T-cell (primary cell): ENCODE measurements at places on chromosomes 1 and 21.

DNA sequence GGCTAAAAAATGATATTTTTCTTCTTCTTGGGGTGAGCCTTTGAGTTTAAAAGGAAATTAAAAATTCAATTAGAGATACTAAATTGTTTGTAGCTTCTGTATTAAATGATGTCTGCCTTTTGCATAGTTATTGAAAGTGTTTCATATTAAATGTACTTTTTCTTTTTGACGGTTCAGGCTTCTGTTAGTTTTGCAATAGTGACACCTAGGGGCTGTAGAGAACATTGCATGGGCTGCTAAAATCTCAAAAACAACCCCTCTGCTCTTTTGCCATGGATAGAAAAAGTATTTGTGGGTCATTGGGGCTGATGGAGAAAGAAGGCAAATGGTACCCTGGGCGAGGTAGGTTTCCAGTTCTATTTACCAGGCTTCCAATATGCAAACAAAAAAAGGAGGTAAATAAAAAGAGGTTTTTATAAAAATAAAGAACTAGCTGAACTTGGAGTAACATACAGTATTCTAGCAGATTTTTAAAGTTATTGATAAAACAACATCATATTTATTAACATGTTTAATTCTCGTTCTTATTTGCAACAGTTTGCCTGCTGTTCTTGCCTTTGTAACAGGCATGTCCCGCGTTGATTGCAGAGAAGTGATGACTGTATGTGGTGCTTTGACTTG lies 115.4 kb upstream of the HOOK1 start:
- peak; percentile 12 for DNase-seq

- no peak for DNase-seq
Observed at GRCh38 chr1:219120624-219121544, 52.8 kb upstream of the LYPLAL1 start.

- DNase-seq: no peak
Observed at GRCh38 chr1:154772606-154773506, 97.2 kb downstream of the KCNN3 start.

GRCh38 chr1:164712131-164713036 lies 153.4 kb downstream of the PBX1 start:
- DNase-seq: no peak

- no peak for DNase-seq
Observed at GRCh38 chr1:47577303-47578025, 139.6 kb downstream of the FOXD2 start.

DNA sequence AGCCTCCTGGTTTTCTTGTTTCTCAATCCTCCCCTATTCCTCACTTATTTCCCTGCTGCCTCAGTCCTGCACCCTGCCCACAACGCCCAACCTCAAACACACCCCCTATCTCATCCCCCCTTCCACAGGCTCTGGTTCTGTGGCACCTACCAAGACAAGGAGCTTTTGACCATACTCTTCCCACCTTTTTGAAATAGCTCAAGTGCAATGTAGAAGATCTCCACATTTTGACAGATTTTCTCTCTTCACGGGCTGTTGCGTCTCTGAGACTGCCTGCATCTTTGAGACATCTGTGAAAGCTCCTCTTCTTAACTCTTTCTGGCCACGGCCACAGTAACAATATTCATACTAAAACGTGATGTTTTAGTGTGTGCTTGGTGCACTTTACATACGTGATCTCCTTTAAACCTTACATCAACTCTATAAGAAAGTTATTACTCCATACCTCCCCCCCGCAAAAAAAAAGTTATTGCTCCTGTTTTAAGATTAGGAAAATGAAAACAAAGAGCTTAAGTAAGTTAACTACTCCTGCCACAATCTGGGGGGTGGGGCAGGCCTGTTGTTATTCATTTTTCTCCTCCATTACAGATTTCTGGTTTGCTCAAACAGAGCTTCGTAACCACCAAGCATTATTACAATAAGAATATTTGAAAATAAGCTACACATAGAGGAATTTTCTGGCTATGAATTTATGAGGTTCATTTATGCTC lies 1.8 kb upstream of the SERBP1 start:
- DNase-seq: no peak

- peak; percentile 41 for DNase-seq
Observed at GRCh38 chr1:156104065-156104810, 10.3 kb upstream of the LMNA start.

DNA sequence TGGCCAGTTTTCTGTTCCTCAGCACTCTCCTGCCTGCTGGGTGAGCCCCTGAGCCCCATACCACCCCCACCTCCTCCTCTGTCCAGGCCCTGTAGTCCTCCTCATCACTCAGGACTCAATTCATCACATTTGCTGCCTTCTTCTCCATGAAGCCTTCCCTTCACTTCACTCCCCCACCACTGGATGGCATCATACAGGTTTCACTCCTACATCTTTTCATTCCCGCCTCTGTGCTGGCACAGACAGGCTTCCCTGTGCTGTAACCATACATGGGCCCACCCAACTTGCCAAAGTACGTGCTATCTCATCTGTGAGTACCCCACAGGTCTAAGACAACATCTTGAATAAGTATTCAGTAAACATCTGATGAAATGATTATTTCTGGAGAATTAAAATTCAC lies 56.9 kb downstream of the SLC45A1 start:
- DNase-seq: no peak

- no peak for DNase-seq
Observed at GRCh38 chr1:39701049-39701439, 9.8 kb upstream of the HPCAL4 start.

DNA sequence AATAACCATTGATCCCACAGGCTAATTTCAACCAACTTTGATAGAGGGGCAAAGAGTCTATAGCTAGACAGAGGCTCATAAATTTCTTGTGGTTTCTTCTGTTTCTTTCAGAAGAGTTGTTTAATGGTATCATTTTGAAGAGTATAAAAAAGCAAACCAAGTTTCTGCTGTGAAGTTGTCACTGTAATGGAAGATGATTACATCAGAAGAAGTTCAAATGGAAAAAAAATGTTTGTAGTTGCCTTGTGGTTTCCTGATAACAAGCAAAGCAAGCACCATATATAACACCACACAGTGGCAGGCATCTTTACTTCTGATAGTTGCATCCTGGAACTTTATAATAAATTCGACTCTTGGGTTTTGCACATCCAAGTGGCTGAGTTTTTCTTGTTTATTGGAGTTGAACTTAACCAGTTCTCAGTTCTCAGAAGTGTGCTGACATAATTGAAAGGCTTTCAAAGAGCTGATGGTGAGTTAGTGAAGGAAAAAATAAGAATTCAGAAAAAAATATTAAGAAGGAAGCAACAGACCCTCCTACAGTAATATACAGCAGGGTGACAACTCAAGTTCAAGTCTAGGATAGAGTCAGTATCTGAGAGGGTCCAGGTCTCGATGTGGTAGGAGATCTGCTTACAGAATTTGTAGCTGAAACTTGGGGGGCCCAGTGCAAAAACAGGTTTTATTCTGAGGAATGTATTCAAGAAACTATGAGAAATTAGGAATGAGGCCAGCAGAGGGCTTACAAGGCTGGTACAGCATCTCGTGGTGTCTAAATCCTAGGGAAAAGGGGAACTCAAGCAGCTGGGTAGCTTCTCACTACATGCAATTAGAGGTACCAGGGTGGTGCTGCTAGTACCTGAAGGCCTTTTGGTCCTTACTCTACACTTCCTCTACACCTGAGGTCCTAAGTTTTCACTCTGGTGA lies 123.5 kb downstream of the CRB1 start:
- no peak for DNase-seq

- DNase-seq: no peak
Observed at GRCh38 chr1:117544509-117545109, 61.2 kb upstream of the TENT5C start.

DNA sequence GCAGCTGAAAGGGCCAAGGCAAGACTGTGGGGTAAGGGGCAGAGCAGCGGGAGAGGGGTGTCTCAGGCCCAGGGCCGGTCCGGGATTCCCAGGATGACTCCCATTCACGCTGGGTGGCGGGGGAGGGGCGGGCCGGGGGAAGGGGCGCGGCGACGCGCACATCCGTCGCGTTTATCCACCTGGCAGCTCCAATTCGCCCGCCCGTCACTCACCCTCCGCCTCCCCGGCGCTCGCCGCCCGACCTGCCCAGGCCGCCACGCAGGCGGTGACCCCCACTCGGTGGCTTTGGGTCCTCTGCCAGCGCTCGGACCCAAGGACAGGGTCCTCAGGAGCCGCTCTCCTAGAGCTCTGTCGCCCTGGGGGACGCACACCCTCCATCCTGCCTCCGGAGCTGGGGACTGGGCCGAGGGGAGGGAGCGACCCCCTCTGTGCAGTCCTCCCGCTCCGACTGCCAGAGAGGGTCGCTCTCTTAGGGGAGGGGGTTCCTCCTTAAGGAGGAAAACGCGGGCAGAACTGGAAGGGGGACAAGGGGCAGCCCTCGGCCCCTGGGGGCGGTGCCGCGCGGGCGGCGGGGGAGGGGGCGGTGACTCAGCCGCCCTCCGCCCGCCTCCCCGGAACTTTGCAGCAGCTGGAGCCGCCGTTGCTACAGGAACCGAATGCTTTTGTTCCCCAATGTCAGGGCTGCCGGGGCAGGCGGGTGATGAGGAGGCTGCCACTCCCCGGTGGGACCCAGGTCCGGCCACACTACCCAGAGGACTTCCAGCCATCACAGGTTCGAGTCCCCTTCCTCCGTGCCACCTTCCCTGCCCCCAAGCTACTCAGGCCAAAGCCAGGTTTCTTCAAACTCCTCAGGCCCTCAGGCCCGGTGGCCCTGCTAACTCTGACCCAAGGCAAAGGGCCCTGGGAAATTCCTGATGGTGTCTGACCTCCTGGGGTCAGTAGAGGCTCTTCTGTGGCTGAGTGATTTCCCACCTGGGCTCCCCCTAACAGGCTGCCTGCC lies 3.4 kb downstream of the ADGRB2 start:
- peak; percentile 64 for DNase-seq

DNA sequence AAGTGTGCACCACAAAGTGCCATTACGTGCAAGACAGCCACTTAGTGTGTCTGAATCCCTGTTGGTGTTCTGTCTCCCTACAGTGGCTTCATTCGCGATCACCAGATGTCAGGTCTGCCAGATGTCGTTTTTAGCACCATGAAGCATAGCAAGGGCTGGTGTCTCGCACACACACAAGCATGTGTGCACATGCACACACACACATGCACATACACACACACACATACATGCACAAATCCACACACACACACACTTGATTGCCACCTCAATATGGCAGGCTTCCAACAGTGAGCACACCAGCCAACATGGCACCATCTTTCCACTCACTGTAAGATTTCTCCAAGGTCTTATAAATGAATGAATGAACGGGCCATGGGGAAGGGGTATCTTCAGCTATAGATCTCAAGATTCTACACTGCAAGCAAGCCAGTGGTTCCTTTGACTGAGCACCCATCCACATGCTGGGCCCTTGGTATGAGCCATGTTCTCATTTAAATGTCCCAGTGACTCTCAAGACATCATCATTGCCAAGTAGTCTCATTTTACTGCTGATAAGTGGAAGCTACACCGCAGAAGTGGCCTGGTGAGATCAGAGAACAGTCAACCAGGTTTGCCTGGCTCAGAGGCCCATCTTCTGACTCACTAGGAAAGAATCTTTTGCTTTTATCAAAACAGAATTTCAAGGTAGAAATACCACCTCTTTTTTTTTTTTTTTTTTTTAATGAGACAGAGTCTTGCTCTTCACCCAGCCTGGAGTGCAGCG lies 84.9 kb downstream of the SIM2 start:
- DNase-seq: no peak

- DNase-seq: peak; percentile 2
Observed at GRCh38 chr1:35931446-35932157, 697 bp downstream of the AGO3 start.

- no peak for DNase-seq
Observed at GRCh38 chr1:160781186-160781766, 14.7 kb upstream of the LY9 start.

DNA sequence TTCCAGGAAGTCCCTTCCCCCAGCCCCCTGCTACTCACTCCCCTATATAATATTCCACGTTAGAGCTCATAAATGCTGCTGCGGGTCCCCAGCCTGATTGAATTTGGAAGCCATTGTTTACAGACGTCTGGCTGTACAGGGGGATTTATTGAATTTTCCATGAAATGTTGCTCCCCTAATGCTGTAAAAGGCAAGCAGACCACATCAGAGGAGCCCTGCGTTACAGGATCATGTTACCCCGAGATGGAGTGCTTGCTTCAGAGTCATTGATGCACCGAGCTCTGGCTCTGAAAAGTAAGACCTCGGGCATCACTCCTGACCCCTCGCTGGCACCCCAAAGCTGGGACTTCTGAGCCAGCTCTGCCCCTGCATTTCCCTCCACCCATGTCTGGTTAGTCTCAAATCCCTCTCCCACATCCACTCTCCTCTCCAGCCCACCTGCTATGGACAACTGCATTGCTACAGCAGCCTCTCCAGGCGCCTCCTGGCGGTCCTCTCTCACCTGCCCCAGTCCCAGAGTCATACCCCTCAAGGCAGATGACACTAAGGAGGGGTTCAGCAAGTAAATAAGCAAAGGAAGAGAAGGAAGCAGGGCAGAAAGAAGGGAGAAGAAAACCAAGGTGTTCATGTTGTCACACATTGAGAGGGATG lies 127.8 kb downstream of the TMEM53 start:
- no peak for DNase-seq

GRCh38 chr1:212700892-212701819 lies 1.5 kb upstream of the BATF3 start:
- DNase-seq: no peak
